ENCODE measurements at places on chromosomes 5 and 9.
A peak's percentile ranks its signal among the peaks of the same experiment; 100 is the strongest.

- H3K27ac ChIP-seq, result no peak overlapping the region
- peaks cover 6% of the 10 kb centered on the region for H3K4me1 ChIP-seq
- no peaks in the 10 kb centered on the region for H3K36me3 ChIP-seq
- peak; percentile 52 for DNase-seq
- peaks cover 7% of the 10 kb centered on the region for H3K27me3 ChIP-seq
Observed at GRCh38 chr9:8857068-8857925, 1057.7 kb upstream of the DMAC1 start.

DNA sequence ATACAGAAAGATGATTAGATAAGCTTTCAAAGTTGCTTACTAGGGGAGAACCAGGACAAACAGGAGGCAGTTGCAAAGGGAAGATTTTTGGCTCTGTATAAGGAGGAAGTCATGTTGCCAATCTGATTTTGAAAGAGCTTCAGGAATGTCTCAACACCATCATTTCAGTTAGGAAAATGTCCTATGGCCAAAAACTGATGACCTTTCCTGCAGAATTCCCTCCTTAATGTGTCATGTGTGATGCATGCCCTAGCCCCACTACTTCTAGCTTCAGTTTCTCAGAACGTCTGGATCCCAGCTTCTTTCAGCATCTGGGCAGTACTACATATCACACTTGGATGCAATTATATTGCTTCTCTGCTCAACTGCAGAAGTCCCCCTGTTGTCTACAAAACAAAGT, 211.5 kb upstream of the NREP start:
- no peak for DNase-seq
- no peak overlapping the region for H3K4me3 ChIP-seq
- H3K36me3 ChIP-seq, result no peaks in the 10 kb centered on the region
- H3K27ac ChIP-seq, result no peak overlapping the region
- no peaks in the 10 kb centered on the region for H3K27me3 ChIP-seq

- H3K36me3 ChIP-seq, result peaks cover 16% of the 10 kb centered on the region
- H3K27me3 ChIP-seq, result peaks cover 2% of the 10 kb centered on the region
- H3K4me1 ChIP-seq, result peaks cover 3% of the 10 kb centered on the region
- DNase-seq, result no peak
- H3K4me3 ChIP-seq, result no peak overlapping the region
Observed at GRCh38 chr9:100652850-100653249, 75.0 kb downstream of the CAVIN4 start.

GRCh38 chr9:8616414-8616813, 816.8 kb upstream of the DMAC1 start:
- H3K27ac ChIP-seq, result no peak overlapping the region
- no peak overlapping the region for H3K4me3 ChIP-seq
- H3K36me3 ChIP-seq, result no peaks in the 10 kb centered on the region
- H3K27me3 ChIP-seq, result no peaks in the 10 kb centered on the region

DNA sequence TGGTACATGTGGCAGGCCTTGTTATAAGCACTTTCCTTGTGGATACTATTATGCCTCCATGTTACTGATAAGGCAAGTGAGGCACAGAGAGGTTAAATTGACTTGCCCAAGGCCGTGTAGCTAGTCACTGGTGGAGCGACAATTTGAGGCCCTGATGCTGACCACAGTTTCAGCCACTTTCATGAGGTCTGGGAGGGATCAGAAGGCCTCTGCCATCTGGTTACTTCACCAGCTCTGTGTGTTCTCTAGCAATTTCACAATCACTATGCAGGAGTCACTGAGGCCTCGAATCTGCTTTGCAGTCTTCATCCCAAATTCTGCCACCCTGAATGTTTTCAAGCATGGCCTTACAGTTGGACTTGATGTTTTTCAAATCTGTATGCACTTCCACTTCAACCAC, 9.1 kb downstream of the LRRC70 start:
- peaks cover 25% of the 10 kb centered on the region for H3K36me3 ChIP-seq
- H3K4me3 ChIP-seq, result no peak overlapping the region
- H3K27me3 ChIP-seq, result no peaks in the 10 kb centered on the region
- no peak for DNase-seq
- H3K27ac ChIP-seq, result no peak overlapping the region

GRCh38 chr5:159518371-159518770, 188.1 kb upstream of the IL12B start:
- no peak overlapping the region for H3K27ac ChIP-seq
- H3K4me3 ChIP-seq, result no peak overlapping the region

Data from endothelial cell (in vitro differentiated cells).